Umbilical cord (tissue), 2 donors: ENCODE measurements at places on chromosomes 13 and 19. TPM values are rescaled to one million over a fixed set of nuclear protein-coding genes. Genes with fewer than 3 reads are reported as not detected.

GRCh38 chr13:98226496-98226895, 49.4 kb upstream of the RNF113B start:
- no peak for DNase-seq

DNA sequence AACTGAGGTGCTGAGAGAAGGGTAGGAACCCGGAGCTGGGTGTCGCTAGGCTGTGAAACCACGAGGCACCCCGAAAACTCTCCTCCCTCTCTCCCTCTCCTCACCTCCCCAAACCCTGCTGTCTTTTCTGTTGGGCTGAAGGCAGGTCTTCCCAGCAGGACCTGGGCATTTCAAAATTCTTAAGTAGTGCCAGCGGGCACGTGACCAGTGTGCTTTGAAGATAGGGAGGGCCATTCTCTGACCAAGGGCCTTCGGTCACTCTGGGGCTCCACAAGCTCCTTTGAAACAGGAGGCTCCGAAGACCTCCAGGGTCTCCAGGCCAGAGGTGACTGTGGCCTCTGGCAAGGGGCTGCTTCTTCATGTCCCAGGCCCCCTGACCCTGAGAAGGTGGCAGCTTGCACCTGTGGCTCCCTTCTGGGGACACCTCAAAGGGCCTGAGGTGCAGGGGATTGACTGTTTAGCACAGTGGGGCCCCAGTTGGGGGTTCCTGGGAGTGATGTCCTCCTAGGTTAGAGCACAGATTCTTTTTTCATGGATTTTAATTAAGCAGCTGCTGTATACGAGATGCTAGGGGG, 48.3 kb downstream of the DNM2 start:
- no peak for DNase-seq

GRCh38 chr13:53159431-53159830, 130.8 kb downstream of the OLFM4 start:
- no peak for DNase-seq

GRCh38 chr19:13905634-13906520, at the start of the genes BRME1 and CC2D1A:
TSS of gene BRME1 (minus strand) at chr19:13906117. CDS start at chr19:13904892, 1,225 bp downstream.
TSS of gene CC2D1A (plus strand) at chr19:13906201. CDS start at chr19:13906442, 241 bp downstream.
- DNase-seq: peak; percentile 90

GRCh38 chr19:2168619-2169424, 5.1 kb downstream of the DOT1L start:
- peak; percentile 98 for DNase-seq

DNA sequence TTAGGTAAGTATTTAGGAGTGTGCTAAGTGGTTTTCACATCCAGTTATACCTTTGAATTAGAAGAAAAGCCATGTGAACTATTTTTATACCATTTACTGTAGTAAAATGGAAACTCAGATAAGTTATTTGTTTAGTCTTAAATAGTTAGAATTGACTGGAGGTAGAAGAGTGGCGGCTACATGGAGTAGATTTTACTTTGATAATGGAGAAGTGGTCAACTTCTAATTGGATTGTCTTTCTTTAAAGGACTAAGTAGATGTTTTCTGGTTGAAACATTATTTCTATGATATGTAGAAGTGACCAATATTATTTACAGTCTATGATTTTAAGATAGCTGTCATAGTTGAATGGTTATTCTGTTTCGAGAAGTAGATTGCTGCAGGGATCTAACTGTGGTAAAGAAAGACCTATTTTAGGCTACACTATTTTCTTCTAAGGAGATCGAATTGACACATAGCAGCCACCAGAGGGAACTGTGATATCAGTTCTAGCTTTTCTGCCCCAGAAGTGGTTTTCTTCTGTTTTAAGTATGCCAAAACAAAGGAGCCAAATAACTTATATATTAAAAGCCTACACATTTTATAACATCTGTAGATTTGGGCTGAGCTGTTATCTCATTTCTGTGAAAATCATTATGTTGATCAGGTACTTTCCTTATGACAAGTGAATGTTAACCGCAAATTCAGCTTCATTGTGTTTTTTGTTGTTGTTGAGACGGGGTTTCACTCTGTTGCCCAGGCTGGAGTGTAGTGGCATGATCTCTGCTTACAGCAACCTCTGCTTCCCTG, 26.1 kb downstream of the ZMYM2 start:
- DNase-seq: peak; percentile 21

GRCh38 chr13:93942016-93942415, 537.5 kb downstream of the DCT start:
- DNase-seq: no peak

- DNase-seq: peak; percentile 86
Measured at GRCh38 chr13:98254513-98254912, 77.4 kb upstream of the RNF113B start.

DNA sequence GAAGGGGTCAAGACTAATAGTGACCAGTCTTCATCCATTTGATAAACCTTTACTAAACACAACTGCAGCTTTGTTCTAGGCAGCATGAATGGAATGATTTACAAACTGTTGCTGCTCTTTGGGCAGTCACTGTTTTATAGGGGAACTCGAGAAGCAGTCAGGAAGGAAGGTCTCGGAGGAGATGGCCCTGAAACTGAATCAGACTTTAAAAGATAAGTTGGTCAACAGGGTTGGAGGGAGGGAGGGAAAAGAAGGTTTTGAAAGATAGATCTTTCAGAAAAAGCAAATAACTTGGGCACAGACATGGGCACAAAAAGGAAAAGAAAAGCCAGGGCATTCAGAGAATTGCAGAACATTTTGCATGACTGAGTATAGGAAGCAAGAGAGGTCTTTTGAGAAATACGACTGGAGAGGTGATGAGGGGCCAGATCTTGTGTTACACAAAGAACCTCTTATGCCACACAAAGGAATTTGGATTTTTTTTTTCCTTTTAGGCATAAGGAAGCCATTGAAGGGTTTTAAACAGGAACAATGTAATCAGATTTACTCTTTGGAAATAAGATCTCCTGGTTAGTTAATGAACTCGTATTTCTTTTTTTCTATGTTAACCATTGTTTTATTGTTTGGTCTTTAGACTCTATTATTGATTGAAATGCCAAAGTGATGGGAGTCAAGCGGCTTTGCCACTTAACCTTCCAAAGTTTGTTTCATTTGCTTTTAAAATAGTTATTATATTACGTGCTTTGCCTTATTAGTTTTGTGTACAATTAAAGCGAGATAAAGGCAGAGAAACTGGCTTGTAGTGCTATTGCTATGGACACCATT, 37.5 kb upstream of the SACS start:
- peak; percentile 40 for DNase-seq

DNA sequence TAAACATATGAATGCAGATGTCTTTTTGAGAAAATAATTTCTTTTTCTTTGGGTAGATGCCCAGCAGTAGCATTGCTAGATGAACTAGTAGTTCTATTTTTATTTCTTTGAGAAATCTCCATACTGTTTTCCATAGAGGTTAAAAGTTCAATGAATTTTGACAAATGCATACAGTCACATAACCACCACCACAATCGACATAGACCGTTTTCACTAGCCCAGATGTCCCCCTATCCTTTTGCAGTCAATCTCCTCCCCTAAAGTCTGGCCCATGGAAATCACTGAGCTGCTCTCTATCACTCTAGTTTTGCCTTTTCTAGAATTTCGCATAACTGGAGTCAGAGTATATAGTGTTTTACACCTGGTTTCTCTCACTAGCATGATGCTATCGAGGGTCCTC, 10.8 kb downstream of the FAM216B start:
- DNase-seq: no peak

- no peak for DNase-seq
Measured at GRCh38 chr13:30113551-30113950, 193.8 kb downstream of the KATNAL1 start.

GRCh38 chr13:82993417-82993816, 888.9 kb downstream of the SLITRK1 start:
- no peak for DNase-seq

DNA sequence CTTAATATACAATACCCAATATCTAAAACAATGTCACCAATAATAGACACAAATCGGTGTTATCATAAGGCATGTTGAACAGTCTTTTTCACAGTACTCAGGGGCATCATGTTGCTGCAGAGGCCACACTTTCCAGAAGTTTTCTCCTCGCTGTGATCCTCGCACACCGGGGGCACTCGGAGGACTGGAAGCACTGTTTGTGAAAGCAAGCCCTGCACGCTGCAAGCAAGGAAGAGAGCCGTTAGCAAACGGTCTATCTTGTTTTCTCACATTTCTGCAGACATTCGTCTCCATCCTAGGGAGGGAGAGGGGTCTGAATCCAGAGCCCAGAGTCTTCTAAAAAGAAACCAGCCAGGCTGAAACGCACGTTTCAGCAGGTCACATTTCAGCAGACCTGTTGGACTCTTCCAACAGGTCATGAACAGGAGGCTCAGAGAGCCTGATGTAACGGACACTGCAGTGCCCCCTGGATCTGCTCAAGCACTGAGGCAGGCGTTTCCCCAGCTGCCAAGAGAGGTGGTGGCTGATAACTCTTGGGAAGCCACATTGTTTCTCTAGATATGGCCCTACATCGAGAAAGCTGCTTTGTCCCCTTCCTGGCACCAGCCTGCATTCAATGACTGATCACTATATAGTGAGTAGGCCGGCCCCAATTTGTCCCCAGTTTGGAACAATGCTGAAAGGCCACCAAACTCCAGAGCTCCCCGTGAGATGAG, 43.6 kb downstream of the RUBCNL start:
- no peak for DNase-seq

DNA sequence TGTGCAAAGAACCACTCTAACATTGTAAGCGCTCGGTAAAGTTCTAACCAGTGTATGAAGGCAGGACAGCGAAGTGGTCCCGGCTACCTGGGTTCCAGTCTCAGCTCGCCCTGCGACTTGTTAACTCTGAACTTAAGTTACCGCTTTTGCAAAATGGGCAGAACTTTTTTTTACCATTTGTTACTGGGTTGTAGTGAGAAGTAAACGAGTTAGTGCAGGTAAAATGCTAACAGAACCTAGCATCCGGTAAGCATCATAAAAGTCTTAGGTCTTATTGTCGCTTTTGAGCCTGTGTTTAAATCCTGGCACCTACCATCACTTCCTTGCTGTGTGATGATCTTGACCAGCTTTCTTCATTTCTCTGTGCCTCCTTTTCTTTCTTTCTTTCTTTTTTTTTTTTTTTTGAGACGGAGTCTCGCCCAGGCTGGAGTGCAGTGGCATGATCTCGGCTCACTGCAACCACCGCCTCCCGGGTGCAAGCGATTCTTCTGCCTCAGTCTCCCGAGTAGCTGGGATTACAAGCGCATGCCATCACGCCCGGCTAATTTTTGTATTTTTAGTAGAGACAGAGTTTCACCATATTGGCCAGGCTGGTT, 734 bp upstream of the TRMT1 start:
- DNase-seq: no peak

DNA sequence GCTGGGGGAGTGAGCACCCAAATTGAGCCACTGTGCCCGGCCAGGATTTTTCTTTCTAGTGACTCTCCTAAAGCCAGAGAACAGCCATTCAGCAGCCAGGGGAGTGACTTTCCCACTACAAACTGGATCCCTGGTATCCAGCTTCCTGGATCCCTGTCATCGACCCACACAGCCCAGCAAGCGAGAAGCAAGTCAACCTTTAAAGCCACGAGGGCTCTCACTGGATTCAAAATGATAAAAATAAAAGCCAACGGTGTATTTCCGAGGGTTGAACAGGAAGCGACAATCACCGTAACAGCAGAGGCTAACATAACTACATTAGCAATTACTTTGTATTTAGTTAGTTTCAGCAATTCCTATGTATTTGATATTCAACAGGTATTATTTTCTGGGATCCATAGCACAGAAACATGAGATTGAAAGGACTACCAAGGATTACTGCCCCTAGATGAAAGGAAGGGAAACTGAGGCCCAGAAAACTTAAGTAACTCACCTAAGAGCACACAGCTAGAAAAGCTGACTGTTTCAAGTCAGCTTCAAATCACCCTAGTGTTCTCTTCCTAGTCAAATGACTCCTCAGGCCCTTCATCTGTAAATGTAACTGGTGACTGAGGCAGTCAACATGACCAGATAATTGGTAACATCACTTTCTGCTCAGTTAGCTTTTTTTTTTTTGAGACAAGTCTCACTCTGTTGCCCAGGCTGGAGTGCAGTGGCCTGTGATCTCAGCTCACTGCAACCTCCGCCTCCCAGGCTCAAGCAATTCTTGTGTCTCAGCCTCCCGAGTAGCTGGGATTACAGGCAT, 2.7 kb downstream of the RFX1 start:
- DNase-seq: no peak

DNA sequence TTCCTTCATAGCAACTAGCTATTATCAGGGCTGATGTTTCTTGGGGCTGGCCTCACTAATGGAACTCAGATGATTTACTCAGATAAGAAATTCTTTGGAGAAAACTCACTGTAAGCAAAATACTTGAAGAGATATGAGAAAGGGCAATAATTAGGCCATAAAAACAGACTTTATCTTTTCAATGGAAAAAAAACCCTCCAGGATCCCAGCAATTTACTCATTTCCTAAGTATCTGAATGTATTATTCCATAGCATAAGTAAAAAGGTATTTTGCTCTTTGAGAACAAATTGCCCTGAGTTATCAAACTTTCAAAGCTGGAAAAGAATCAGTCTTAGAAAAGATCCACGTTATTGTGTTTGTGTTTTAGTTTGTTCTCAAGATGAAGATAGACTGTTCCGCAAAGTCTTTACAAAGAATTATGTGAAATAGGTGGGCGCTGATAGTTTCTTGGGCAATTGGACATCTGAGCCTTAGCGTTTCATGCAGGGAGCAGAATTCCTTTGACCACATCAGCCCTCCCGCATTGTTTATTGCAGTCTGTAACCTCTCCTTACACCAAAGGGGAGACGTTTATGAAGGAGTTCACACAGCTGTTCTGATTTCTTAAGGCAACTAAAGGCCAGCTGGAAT, 29.1 kb upstream of the CSNK1A1L start:
- DNase-seq: peak; percentile 47

DNA sequence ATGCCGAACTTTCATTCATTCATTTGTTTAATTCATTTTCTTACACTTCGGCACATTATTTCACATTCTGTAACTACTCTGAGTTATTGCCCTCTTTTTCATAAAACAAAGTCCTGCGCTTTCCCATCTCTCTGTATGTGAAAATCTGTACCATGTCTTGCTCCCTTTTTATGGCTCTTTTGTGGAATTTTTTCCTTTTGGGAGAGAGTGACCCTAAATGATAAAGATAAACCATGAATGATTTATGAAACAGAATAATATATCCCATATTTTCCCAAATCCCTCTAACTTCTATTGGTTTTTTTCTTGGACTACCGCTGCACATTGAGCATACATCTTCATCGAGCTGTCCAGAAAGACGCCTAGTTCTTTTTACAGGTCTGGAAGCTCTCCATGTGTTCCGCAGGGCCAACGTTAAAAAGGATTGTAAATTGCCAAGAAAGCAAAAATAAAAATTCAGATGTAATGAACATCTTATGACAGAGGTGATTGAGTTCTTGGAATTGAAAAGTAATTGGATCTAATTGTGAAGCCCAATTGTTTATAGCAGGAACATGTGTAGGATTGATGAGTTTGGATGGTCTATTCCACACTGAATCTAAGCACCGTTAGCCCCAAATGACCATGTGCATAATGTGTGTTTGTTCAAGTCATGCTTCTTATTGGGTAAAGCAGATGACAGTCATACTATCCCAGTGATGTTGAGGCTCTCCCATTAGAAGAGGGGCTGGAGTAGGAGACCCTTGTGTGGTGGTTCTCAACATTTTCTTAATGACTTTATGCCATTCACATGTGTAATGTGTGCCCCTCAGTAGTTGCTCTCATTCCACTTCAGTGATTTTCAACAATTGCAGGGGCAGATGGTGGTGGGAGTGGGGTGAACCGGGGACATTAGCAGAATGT, 378.9 kb downstream of the DLEU7 start:
- peak; percentile 41 for DNase-seq

Gene MIR17HG
- total RNA-seq: 7.9 TPM

Gene CLIP3
- total RNA-seq: 3.9 TPM

Gene KLK7
- total RNA-seq: 0.72 TPM

Gene LENG8
- 19.7 TPM for total RNA-seq

Gene SHANK1
- 0.72 TPM for total RNA-seq

Gene LYPD5
- 3.1 TPM for total RNA-seq

Gene SYNGR4
- total RNA-seq: not detected

Gene MRPL54
- 29.4 TPM for total RNA-seq

Gene PCDH9
- 52.7 TPM for total RNA-seq

Gene OR7C1
- 6.3 TPM for total RNA-seq
